ENCODE measurements at places on chromosomes 7 and 10.

GRCh38 chr10:30630571-30630970 lies 1.0 kb upstream of the LYZL2 start:
- DNase-seq, result no peak

DNA sequence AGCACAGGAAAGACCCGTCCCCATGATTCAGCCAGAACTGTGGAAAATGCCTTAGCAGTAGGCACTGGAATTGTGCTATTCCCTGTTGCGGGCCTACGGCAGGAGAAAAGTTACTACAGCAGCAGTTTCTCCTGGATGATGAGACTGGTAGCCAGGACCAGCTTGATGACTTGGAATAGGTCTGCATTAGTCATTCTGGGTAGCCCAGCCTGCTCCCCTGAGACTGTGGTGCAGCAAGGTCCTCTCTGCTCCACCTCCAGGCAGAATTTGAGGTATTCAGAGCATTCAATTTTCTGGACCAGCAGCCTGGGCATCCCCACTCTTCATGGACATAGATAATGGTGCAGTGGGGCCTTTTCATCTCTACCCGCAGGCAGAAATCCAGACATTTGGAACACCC lies 490.0 kb downstream of the SH2D4B start:
- DNase-seq, result no peak

GRCh38 chr7:50396856-50397255 lies 53.3 kb downstream of the FIGNL1 start:
- DNase-seq, result no peak

GRCh38 chr7:9863545-9863944 lies 1110.1 kb upstream of the PHF14 start:
- no peak for DNase-seq

GRCh38 chr7:99292127-99292526 lies 19.5 kb downstream of the MYH16 start:
- no peak for DNase-seq

GRCh38 chr10:1280466-1281404 lies 224.6 kb downstream of the WDR37 start:
- no peak for DNase-seq

DNA sequence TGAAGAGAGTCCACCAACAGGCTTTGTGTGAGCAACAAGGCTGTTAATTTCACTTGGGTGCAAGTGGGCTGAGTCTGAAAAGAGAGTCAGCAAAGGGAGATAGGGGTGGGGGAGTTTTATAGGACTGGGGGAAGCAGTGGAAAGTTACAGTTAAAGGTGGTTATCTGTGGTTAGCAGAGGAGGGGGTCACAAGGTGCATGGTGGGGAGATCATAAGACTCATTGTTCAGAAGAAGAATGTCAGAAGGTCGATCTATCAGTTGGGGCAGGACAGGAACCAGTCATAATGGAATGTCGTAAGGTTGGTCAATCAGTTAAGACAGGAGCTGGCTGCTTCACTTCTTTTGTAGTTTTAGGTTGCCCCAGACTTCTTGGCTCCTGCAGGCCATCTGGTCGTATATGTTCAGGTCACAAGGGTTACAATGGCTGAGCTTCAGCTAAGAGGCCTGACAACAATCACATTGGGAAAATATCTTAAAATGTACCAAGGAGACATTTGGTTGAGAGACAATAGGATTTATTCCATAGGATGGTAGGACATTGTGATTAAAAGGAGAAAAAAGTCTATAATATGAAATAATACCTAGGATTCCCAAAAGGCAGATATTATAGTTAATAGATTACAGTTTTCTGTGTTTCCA lies 356.4 kb downstream of the ANKRD7 start:
- no peak for DNase-seq

GRCh38 chr7:128974241-128974934 lies 36.7 kb downstream of the IRF5 start:
- DNase-seq, result no peak

- DNase-seq, result no peak
These were observed 35.1 kb upstream of the DNAH11 start for GRCh38 chr7:21507627-21508343.

GRCh38 chr7:95919556-95919955 lies 147.2 kb downstream of the DYNC1I1 start:
- DNase-seq, result no peak

DNA sequence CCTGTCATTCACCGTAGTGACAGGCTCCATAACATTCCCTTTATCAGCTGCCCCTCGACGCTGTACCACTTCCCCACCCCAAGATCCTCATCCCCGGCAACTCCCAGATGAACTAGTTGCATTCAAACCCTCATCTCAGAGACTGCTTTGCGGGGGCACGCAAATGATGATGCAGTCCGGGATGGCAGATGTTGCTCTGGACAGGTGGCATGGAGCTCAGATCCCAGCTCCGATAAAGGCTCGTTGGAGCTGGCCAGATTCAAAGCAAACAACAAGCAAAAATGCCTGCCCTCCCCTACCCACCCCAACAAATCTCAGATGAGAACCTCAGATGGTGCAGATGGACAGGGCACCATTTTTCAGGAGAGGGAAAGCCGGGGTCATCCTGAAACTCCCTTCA lies 46.7 kb downstream of the CARD11 start:
- DNase-seq, result no peak

DNA sequence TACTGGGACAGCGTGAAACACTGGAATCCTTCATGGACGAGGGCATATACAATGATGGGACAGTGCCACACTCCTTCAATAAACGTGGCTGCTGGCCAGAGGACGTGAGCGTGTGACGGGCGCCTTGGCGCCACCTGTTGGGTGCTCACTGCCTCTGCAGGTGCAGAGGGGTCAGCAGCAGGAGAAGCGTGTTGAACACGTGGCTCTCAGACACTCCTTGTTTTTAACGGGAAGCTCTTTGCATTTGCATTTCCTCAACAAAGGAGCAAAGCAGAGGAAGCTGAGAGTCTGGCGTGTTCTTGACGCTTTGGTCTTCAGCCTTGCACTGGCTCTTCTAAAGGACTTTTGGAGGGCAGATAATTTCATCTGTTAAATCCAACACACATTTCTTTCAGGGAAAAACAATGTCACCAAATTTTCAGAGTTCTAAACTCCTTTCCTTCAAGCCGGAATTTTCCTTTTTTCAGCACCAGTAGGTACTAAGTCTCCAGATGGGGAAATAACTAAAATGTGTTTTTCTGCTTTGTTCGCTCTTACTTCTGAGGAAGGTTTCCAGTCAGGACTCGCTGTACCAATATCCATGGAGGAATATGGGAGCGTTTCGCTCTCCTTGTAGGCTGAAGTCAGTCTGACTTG lies 2.9 kb upstream of the GET4 start:
- peak; percentile 75 for DNase-seq

DNA sequence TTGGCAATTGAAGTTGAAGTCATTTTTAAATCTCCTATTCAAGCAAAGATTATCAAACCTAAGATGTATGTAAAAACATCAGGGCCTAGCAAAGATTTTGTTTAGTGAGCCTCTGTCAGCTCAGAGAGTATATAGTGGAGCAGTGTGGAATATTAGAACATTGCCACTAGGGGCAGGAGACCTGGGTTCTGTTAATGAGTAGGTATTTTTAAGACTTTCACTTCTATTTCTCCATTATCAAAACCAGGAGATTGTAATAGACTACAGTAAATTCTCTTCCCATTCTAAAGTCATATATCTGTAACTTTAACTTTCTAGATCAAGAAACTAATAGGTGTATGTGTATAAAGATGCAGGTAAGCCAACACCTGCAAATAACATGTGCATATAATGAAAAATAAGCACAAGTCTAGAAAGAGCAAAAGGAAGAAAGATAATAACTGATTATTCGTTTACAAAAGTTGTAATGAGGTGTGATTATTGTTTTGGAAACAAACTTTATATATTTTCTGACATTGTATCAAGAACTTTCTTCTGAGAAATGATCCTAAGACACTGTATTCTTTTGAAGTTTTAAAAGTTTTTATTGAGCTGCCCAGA lies 64.4 kb downstream of the KCND2 start:
- DNase-seq, result no peak

DNA sequence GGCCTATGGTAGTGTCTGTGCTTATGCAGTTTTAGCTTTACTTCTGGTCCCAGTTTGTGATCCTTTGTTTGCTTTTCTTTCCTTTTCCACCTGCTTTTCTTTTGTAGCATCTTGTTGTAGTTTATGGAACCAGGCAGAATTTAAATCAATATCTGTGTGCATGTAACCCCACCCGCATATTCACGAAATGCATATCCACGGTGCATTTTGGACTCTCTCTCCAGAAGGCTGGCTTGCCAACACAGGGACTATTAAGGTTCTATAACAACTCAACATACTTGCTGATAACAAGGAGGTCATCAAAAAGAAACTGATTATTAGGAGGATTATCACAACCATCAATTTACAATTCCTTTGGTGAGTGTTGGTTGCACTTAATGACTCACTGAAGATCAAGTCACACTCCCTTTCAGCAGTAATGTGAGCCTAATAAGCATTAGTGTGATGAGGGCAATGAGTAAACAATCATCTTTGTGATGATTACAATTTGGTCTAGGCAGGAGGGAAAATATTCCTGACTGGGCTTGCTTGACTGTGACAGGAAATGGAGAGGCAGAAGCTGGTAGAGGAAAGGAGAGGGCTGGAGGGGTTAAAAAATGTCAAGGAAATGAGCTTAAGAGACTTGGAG lies 378.6 kb downstream of the REEP3 start:
- DNase-seq, result peak; percentile 16

DNA sequence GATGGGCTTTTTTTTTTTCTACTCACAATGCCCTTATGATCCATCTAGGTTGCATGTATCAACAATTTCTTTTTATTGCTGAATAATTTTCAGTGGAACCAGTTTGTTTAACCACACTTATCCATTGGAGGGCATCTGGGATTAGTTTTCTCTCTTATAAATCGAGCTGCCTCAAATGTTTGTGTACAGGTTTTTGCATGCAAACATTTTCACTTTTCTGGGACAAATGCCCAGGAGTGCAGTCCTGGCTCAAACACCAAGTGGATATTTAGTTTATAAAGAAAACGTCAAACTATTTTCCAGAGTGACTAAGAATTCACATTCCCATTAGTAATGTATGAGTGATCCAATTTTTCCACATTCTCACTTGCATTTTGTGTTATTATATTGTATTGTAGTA lies 313.4 kb downstream of the CXCL12 start:
- no peak for DNase-seq

- DNase-seq, result no peak
These were observed 100.5 kb downstream of the GLCCI1 start for GRCh38 chr7:8068892-8069686.
